ENCODE measurements at places on chromosomes 12 and 14.

DNA sequence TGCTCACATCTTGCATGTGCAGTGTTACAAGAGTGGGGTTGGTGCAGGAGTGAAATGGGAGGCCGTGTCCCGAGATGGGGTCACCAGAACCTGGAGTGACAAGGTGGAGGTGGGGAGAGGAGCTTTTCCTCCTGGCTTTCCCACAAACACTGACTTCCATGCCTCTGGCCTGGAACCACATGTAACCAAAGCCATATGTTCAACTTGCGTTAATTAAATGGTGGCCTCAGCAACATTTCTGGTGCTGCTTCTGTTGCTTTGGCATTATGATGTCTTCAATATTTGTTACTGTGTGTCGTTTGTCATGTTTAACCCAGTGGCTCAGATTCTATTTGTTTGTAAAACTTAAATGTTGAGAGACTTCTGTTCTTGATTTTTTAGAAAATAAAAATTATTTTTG is 110.2 kb downstream of the VCPKMT start:
- no peak for DNase-seq

DNA sequence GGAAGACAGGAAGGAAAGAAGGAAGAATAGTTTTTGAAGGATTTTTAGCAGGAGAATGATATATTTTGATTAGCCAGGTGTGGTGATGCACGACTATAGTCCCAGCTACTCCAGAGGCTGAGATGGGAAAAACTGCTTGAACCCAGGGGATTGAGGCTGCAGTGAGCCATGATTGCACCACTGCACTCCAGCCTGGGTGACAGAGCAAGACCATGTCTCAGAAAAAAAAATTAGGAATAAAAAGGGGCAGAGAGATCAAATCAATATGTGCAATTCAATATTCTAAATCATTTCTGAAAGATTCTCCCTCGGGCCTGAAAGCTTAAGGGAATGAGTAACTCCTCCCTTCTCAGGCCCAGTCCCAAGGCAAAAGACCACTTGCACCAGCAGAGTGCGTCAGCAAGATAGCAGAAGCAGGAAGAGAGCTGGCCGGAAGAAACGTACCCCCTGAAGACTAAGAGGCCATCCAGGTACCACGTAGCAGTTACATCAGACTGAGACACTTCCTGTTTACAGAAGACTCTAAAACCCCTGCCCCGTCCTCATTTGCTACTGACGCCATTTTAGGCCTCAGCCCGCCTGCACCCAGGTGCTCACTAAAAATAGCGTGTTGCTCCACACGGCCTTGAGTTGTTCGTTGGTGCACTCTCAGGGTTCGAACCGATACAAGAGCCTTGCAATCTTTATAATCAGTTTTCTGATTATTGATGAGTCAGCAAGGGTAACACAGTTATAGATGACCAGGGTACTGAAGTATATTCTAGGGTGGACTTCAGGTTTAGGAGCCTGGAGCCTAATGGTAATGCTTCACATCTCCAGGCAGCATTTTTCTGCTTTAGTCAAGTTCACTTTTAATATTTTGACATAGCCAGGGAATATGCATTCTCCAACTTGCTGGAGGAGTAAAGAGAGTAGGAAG is 57.7 kb upstream of the CSRP2 start:
- DNase-seq = no peak

DNA sequence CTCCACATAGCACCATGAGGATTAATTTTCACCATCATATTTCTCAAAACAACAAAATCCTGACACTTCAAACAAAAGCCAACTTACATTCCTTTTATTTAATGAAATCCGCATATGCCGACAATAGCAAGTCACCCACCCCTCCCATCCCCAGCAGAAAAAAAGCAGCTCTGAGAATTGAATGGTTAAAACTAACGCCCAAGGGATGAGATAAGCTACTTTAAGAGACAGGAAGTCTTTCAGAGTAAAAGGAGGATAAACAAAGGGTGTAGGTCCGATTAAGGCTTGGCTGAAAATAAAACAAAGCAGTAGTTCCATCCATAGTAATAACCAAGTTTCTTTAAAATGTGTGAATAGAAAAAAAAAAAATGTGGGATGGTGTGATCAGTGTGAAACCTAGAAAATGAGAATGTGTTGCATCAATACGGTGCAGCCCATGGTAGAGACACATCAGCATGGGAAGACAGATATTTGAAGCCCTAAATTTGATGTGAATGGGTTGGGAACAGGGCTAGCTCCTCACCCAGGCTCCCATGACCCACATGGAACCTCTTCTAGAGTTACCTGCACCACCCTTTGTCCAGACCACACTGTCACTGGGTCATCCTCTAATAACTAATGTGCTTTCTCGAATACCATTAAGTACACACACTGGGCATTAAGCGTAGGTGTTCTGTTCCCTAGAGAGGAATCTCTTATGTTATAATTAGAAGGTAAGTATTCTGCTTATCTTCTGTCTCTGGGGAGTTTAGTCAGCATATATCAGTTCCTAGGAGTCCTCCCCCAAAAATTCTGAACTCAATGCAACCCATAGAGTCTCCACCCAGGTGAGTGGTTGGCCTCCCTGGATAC is 31.7 kb downstream of the RTRAF start:
- no peak for DNase-seq

GRCh38 chr12:28290262-28290661 is 100.0 kb downstream of the CCDC91 start:
- DNase-seq = no peak

DNA sequence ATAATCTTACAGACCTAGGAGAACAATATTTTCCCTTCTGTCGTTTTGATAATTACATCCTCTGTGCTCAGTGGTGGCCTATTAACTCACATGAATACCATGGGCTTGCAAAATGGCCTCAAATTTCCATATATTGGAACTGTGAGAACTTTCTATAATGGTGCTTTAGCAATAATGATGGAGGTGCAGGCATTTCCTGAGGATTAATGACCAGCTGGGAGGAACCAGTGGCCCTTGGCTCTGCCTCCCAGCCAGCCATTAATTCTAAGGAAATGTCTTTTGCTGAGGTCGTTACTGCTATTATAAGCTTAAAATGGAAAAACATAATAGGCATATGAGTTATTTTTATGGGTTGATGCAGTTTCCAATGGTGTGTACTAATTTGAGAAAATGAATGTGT is 33.6 kb downstream of the HMGA2 start:
- DNase-seq = no peak

- no peak for DNase-seq
These were observed 17.6 kb upstream of the FAM181A start for GRCh38 chr14:93909429-93910128.

GRCh38 chr12:104234926-104235499 is 19.4 kb downstream of the TXNRD1 start:
- no peak for DNase-seq

GRCh38 chr12:51848841-51849735 is 570 bp upstream of the FIGNL2 start:
- DNase-seq = peak; percentile 76

DNA sequence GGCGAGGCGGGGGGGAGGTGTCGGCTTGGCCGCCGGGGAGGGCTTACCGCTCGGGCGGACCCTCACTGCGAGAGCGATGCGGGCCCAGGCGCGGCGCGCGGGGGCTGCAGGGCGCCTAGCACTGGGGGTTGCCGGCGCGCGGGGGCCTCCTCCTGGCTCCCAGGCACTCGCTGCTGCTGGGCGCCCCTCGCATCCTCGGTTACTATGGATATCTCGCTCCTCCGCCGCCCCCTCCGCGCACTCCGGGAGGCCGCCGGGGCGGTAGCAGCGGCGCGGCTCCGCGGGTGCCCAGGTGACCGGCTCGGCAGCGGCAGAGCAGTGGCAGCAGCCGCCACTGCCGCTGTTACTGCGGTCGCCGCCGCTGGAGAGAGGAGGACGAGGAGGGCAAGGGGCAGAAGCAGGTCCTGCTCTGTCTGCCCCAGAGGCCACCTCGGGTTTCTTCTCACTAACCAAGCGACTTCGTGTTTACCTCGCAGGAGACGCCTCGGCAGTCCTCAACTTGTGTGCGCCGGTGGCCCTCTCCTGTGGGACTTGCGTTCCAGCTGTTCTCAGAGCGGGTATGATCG is 250.1 kb downstream of the APAF1 start:
- peak; percentile 69 for DNase-seq

DNA sequence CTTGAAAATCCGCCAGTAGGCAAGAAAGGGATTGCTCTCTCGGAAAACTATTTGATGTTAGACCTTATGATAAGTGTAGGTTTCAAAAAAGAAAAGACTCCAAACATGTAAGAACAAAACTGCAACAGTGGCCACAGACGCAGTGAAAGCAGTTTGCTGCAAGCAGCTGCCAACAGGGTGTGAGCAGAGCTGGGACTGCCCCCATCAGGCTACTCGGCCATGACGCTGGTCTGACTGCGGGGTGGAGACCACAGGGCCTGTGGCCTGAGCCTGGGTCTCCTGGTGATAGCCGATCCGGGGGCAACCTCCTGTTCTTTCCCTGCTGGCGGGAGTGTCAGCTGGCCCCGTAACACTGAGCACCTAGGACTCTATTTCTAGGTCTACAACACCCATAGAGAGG is 63.2 kb downstream of the AMN start:
- DNase-seq = peak; percentile 39

DNA sequence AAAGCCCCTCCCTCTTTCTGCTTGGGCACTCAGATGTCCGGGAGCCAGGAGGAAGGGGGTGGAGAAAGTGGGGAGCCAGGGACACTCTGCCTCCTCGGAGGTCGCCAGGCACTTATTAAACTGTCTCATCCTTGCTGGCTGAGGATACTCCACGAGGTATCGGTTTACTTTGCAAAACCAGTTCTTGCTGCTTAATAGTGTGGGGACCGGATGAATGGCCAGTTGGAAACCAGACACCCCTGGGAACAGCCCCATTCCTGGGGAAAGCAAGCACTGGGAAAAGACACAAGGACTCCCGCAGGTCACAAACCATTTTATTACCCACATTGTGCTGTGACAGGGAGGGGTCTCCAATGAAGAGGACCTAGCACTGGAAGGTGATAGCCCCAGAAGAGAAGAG is 34.2 kb downstream of the CCDC88C start:
- DNase-seq = no peak

DNA sequence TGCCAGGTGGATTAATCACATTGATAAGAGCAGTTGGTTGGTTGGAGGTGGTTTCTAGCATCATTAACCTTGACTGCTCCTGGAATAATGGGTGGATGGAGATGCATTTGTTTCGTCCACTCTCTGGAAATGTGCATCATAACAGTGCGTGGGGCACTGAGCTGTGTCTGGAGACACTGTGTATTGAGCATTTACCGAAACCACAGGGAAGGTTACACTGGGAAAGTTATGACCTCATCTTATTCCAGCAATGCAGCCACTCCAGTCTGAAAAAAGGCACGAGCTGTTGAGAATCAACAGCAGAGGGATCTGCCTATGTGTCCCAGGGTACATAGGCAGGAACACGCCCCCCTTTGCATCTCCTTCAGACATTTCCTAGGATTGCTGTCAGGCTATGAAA is 27.2 kb downstream of the RNFT2 start:
- no peak for DNase-seq
